HepG2 (cell line): ENCODE measurements at places on chromosomes 4 and X. TPM values are rescaled to one million over a fixed set of nuclear protein-coding genes. Genes with fewer than 3 reads are reported as not detected.

GRCh38 chrX:12447448-12448064 is 309.3 kb downstream of the FRMPD4 start:
- DNase-seq = no peak

DNA sequence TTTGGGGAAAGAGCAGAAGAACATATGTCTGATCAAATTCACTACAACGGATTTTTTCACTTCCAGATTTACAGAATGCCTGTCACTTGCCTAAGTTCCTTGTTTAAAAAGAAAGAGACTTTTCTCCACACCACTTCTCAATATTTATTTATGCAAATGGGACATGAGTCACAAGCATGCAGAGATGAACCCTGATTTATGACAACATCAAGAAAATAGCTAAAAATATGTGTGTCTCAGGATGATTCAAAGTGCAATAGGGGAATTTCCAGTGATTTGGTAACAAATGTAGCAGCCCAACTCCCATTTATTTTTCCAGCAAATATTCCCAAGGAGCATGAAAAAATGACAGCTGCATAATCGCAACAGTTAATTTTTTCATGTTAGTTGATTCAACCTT is 180.4 kb upstream of the FAT1 start:
- peak; percentile 47 for DNase-seq

ARMCX1 gene
- not detected in 2 replicates for total RNA-seq

DNA sequence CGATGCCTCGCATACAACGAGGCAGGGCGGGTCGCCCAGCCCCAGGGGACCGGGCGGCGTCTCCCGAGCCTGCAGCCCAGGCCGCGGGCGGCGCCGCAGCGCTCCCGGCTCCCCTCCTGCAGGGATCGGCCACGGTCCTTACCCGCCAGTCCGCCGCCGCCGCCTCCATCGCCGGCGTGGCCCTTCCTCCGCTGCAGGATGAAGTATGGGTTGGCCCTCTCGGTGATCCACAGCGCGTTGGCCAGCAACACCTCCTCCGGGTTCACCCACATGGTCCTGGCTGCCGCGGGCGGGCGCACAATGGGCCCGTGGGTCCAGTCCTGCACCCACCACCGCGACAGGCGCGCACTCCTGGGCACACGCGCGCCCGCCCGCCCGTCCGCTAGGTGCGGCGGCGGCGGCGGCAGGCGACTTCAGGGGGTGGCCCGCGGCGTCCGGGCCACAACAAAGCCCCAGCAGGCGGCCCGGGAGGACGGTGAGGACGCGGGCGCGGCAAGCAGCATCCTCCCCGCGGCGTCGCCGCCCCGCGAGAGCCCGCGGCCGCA is 339 bp downstream of the TBC1D9 start:
- no peak for DNase-seq

DNA sequence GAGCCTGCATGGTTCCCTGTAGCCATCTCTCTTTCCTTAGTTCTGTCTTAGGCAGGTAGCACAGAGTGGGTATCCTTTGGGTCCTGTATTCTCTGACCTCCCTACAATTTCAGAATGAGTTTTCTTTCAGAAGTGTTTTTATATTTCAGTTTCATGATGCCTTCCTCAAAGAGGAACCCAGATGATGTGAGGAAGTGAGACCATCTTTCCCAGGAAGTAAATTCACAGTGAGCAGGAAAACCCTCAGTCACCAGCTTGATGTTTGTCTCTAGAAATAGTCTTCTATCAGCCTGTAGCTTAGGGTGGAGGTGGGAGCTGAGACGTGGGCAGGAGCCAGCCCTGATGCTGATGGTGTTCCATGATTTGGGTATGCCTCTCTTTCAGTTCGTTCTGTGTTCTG is 16.9 kb downstream of the PLAC1 start:
- no peak for DNase-seq

DNA sequence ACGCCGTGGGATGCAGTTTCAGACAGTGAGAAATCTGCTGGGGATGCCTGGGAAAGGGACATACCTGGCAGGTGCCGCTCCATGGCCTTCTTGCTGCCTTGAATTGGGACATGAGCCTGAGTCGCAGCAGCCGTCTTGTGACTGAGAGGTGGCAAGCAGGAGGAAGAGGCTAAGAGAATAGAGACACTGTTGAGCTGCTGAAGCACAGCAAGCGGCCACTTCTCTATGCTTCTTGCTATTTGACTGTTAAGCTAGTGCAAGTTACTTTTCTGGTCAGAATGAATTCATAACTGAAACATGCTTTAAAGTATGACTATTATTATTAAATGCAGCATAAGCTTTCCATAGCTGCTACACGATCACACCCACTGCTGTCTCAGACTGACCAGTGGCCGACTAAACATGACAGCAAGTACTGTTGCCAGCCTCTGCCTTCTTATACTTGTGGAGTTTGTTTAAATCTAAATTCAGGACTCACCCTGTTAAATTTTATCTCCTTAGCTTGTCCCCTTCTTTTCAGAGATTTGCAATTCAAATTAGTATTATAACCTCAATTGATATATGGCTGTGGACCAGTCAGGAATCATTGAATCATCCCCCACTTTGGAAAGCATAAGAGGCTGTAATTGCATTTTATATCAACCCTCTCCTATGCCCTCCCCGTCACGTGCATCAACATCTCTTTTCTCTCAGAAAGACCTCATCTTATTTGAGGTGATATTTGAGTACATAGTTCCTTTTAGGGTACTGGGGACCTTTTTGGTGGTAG is 24.8 kb upstream of the ACSL1 start:
- no peak for DNase-seq

HS3ST1 gene
- total RNA-seq = not detected in 2 replicates

GRCh38 chrX:130560544-130560943 is 158.8 kb downstream of the RBMX2 start:
- DNase-seq = no peak

DNA sequence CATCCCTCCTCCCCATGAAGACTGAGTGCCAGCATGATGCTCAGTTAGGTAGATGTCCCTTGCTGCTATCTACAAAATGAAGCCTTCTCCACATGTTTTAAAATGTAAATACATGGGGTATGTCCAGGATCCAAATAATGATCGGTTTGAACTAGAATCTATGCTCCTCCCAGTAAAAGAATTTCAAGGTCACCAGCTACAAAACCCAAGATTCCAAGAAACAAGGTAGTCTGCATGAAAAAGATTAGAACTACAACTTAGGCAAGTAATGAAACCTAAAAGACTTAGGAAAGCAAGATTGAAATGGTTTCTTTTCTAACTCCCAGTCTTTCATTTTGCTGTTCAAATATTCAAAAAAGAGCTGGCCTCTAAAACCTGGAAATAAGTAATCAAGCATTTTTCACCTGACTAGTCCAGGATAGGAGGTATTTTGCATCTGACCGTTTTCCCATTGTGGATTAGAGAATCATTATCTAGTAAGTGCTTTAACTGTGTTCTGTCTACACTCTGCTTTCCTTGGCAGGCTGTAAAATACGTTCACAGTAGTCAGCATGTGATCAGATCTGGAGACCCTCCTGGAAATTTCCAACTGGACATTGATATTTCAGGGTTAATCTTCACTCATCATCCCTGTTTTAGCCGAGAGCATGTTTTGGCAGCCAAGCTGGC is 57.4 kb downstream of the CC2D2A start:
- no peak for DNase-seq

DNA sequence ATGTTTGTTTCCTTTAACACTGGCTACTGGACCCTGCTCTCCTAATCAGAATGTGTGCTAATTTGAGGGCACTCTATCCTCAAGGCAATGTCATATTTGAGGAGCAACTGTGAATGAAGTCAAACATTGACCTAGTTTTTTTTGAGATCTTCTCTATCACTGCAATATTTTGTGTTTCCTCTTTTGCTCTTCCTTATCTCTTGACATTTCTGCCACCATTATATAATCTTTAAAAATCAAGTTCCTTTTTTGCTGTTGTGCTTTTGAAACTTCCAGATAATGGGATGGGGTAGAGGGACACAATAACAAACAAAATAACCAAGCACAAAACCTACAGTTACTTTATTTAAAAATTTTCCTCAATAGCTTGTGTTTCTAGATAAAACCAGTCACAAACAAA is 7.4 kb upstream of the WDFY3 start:
- DNase-seq = no peak

DNA sequence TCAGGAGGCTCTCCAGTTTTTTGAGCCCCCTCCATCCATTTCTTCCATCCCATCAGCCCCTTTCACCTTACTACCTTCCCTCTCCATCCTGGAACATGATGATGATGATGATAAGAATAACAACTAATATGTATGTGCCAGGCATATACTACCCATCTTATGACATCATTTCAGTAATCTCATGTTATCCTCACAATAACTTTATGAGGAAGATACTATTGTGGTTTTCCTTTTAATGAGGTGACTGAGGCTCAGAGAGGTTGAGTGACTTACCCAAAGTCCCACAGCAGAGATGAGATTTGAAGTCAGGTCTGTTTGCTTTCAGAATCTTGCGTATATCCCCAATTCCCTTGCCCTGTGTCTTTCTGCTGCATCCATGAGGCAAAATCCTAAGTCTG is 55.1 kb downstream of the RTL9 start:
- DNase-seq = no peak

DNA sequence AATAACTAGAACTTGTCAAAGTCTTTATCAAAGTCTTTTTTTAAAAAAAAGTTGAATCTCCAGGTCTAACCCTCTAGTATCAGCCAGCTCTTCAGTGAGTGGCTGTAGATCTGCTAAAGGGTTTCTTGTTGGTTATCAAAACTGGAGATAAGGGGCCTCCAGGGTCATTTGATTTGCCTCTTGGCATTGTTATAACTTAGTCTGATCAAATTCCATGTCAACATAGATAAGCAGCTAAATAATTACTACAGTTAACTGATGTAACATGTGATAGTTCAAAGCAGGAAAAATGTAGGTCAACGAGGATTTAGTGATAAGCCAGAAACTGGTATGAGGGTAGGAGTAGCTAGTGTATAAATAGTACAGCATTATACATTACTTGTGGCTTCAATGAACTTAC is 465.1 kb downstream of the PDHA2 start:
- DNase-seq = no peak

DNA sequence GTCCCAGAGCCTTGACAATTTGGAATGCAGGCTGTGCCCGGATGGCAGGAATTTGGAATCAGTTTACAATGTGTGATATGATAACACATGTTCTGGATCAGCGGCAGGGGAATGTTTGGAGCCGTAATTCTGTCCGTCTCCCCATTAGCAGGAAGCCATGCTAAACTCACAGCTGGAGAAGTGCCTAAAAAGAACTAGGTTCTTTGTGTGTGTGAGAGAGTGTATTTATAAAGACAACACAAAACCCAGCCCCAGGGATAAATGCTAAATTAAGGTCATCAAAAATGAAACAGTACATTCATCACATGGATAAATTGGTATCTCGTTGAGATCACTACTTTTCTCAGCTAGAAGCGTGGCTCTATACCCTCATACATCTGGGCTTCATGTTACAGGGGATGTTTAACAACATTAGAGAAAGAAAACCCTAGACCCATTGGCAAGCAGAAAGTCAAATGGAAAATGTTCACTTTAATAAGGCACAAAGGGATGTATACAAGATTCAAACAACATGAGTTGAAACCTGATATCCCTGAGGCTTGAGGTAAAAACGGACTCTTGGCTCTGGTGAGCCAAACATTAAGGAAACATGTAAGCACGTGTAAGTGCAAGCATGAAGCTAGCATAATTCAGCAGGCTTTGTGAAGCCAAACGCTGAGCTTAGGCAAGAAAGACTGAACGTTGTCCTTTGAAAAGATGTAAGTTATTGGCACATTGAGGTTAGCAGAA is 18.0 kb upstream of the TMEM131L start:
- DNase-seq = no peak

DNA sequence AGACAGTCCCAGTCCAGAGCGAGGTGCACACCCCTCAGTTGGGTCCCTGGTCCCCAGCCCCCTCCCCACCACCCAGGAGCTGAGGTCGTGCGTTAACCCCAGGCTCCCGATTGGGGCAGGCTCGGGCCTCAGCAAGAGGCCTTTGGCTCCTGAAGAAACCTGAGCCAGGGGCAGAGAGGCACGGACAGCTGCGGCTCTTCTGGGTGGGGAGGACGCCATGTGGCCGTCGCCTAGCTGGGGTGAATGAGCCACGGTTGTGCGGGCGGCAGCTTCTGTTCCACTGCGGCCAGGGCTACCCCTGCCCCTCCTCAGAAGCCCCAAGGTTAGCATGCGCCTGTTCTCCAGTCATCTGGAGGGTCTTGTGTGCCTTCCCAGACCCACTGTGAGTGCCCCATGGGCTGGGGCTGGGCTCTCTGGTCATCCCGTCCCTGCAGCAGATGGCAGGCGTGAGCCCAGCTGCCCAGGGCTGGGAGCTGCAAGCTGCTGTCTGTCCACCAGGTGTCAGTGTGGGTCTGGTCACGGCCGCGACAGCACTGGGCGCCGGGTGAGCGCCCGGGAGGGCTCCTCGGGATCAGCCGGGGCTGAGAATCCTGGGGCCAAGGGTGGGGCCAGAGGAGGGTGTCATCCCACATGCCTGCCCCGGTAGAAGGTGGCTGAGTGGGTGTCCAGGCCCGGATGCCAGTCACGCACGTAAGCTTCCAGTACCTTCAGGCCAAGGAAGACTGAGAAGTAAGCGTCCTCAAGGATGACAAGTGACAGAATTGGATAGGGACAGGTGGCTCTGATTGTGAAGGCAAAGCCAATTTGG is 21.9 kb downstream of the ATP2B3 start:
- DNase-seq = peak; percentile 23

OTC gene
- 1.8 and 2.6 TPM in 2 replicates for total RNA-seq

- DNase-seq = no peak
These were observed 241.9 kb downstream of the SLC39A8 start for GRCh38 chr4:102103368-102103767.

DNA sequence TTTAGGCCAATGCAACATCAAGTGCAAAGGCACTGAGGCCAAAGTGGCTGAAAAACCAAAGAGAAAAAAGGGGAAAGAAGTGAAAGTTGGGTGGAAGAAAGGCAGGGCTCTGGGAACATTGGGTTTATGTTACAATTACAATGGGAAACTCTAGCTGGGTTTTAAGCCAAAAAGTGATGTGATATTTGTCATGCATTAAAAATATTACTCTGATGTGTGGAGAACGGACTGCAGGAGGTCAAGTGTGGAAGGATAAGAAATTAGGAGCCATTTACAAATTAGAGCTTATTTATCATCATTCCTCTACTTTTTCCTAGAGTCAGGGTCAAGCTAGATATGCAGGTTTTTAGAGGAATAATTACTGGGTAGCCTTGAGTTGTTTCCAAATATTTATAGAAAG is 516.8 kb downstream of the INPP4B start:
- DNase-seq = no peak

CAPN6 gene
- total RNA-seq = not detected in 2 replicates

NOX1 gene
- not detected in 2 replicates for total RNA-seq

- DNase-seq = no peak
These were observed 50.8 kb downstream of the PRPS1 start for GRCh38 chrX:107678957-107679740.

UGT2B17 gene
- total RNA-seq = not detected in 2 replicates

DNA sequence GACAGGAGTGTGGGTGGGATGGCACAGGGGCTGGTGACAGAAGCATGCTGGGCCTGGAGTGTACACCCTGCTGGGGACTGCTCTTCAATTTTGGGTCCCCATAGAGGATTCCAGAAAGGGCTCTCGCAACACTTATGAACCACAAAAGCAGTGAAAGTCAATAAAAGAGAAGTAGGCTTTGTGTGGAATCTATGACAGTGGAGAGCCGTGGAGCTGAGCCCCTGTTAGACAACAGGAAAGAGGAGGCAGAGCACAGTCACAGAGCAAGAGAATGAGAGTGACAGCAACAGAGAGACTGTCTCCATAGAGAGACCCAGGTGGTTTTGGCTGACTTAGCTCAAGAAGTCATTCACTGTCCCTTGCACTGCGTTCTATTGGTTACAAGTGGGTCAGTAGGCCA is 135.1 kb upstream of the ATP6AP2 start:
- DNase-seq = no peak

ZNF732 gene
- not detected in 2 replicates for total RNA-seq

GRCh38 chr4:172168888-172169287 is 355.7 kb downstream of the GALNTL6 start:
- no peak for DNase-seq

TXK gene
- total RNA-seq = not detected in 2 replicates
